NCI-H1694 treated with DMSO at 0.1 percent for 48 hours (cell line): ENCODE measurements at places on chromosomes 1 and 21.
A peak's percentile ranks its signal among the peaks of the same experiment; 100 is the strongest.

DNA sequence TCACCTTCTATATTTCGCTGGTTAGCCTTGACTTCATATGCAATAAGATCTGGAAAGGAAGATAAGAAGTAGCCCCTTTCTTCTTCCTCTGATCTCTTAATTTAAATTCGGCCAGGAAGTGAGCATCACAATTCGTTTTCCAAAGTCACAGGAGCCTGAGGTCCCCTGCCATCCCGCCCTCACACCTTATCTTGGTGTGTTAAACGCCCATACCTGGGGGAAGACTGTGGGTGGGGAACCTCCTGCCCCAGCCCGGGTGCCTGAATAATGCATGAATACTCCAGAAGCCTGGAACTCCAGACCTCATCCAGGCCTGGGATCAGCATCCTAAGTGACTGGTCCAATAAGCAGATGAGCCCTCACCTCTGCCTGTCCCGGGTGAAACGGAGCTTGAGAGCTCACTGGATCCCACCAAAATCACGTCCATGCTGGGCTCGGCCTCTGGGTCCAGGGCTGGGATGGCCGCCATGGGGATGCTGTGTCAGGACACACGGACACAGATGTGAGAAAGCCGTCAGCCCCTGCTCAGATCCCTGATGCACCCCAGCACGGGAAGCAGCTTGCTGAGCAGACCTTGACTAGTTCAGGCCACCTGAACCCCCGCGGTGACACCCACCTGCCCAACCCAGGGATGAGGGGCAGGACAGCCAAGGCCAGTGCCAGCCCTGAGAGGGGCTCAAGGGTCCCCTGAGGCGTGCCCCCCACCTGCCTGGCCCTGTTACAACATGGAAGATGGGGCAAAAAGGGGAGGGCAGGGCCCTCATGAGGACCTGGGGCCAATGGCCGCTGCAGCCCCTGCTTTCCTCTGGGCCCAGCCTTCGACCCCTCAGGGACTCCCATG lies 686 bp downstream of the DNMT3L start:
- DNase-seq = no peak

- no peak for DNase-seq
These were observed 17.7 kb downstream of the MATN1 start for GRCh38 chr1:30705698-30706097.

DNA sequence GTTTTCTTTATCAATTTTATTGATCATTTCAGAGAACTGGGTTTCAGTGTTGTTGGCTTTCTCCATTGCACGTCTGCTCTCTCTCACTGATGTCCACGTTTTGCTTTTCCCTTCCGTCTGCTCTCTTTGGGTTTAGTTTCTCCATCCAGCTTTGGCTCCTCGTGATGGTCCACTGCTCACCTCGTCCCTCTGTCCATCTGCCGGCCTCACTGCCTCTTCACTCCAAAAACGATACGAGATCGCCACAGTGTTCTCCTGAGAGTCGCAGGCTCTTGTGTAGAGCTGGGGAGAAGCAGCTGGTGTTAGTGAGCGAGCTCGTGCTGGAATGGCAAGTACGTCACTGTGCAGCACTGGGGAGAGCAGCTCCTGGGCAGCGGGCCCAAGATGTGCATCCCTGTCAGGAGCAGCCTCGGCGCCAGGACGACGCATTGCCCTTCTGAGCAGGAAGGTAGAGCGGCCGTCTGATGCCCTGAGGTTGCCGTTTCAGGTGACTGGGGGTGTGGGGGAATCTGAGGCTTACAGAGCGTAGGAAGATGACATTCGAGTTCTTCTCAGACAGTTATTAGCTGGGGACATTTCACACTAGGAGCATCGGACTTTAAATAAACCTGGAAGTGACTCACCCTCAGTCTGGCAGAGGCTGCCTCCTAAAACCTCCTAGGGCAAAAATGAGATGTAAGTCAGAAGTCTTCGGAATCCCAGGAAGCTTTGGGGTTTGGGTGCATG lies 31.4 kb upstream of the PCBP3 start:
- DNase-seq = no peak

GRCh38 chr1:223706077-223706973 lies 6.0 kb upstream of the CAPN2 start:
- DNase-seq = peak; percentile 41

DNA sequence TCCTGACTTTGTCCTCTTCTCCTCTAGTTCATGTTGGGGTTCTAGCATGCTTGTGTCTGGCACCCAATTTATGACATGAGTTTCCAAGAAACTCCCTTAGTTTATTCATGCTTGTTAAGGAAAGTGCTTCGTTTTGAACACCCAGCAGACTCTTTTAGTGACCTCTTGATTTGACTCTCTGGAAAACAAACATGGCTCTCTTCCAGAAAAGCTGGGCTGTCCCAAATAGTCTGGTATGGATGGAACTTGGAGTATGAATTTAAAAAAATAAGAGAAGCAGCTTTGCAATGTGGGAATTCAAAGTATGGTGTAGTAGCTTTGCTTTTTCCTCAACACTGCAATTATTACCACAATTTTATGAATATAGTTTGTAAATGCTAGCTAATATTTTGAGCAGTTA lies 143.4 kb upstream of the C8B start:
- no peak for DNase-seq
